NCI-H1092 (cell line): ENCODE measurements at places on chromosomes 4 and X.

- no peak for DNase-seq
These were observed 28.1 kb upstream of the GLRA3 start for GRCh38 chr4:174856926-174857800.

GRCh38 chrX:139930916-139931645 is 1.8 kb downstream of the ATP11C start:
- DNase-seq = no peak

- peak; percentile 86 for DNase-seq
These were observed 86.0 kb downstream of the PAK3 start for GRCh38 chrX:111181951-111182350.

- DNase-seq = no peak
These were observed 65.2 kb upstream of the TLR2 start for GRCh38 chr4:153618833-153619232.

- DNase-seq = no peak
These were observed 87.8 kb downstream of the NCAPG start for GRCh38 chr4:17898553-17899055.

DNA sequence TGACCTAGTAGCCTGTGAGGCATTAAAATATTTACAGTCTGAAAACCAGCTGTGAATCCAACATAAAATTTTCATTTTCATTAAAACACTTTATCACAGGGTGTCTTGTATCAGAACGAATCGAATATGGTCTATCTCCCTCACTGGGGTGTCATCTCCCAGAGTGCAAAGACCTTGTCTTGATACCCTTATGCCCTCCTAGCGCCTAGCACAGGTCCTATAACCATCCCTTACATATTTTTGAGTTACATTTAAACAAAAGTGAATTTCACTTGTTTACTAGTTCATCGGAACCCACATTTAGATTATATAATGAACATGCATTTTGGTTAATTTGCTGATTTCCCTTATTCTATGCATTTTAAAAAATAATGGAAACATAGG is 14.0 kb downstream of the DIPK2B start:
- DNase-seq = no peak

GRCh38 chrX:265502-265901 is 15.7 kb upstream of the PLCXD1 start:
- no peak for DNase-seq

GRCh38 chr4:21090094-21090666 is 389.9 kb downstream of the PACRGL start:
- no peak for DNase-seq

DNA sequence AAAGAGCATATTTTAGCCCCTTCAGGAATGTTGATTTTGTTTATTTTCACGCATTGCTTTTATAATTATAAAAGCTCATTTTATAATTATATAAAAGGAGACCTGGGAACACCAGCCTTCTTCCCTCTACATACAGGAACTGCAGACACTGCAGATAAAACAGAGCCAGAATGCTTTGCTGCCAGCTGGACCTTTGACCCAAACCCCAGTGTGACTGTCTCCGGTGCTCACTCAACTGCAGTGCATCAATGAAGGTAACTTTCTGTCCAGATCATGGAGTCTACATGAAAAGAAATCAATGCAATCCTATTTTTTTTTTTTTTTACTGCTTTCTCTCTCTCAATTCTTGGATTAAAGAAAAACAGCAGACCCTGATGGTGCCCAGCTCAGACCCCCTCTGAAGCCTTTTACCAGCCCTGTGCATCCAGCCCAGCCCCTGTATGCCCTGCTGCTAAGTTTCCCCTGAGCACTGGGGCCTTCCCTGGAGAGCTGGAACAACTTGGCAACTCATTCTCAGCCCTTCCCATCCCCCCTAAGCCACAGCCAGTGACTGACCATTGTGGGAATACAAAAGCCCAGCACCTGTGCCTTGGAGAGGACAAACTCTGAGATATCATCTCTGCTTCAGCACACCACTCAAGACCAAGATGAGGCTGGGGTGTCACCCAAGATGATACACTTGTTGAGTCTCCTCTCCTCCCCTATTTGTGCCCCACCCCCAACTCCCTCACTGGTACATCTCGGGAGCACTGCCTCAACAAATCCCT is 182.1 kb downstream of the EVC2 start:
- DNase-seq = no peak
